ENCODE measurements at places on chromosomes 11 and 22.

DNA sequence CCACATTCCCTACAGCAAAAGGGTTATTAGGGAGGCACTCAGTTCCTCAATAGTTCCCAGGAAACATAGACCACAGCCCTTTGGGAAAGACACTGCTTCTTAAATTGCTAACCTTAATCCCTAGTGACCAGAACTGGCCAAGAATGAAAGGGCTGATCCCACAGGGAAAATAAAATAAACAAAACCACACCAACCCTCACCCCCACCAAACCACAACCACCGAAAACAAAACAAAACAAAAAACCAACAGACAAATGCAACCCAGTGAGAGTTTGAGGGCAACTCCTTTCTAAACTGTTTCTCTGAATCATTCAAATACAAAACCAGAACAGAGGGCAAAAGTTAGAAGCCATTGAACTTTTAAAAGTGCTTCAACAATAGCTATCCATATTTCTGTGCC is 57.2 kb downstream of the NAV2 start:
- DNase-seq, result no peak

DNA sequence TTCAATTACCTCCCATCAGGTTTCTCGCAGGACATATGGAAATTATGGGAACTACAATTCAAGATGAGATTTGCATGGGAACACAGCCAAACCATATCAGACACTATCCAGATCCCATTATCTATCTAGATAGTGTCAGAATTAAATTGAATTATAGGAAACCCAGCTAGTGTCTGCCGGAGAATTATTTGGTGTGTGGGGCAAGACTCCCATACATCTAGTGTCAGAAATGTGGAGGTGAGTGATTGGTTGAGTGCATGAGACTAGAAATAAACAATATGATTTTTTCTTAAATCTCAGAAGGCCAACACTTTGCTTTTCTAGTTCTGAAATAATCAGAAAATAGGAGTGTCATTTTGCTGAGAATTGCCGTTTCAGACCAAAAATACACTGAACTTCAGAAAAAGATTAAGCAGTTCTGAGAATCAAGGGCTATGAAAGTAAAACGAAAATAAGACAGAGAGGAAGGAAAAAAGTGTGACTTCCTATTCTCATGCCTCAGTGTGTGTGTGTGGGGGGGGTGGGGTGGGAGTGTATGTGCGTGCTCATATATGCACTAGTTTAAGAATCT is 21.3 kb downstream of the CASP12 start:
- no peak for DNase-seq

DNA sequence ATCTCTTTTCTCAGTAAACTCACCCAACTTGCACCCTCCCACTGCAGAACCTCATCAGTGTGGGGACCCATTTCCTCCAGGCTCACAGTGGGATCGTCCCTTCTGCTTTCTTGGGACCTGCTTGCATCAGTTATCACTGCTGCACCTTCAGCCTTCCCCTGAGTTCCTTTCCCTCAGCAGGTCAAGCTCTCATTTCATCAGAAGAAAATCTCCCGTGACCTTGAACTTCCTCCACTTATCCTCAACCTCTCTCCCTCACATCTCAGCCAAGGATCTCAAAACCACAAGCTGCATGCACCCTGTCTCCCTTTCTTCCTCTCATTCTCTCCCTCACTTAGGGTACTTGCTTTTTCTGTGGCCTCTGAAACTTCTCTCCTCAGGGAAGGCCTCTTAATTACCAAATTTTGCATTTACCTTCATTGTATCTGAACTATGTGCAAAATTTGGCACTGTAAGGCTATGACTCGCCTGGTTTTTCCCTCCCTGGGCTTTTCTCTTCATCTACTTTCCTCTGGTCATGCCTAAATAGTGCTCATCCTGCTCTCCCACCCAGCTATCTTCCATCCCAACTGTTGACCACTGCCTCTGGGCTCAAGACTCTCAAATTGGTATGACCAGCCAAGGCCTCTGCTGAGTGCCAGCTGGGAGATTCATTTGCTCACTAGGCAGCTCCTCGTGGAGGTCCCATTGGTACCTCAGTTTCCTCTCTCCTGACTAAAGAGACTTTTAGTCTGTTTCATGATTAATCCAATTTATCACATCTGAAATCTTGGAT is 2.7 kb upstream of the RCE1 start:
- DNase-seq, result no peak

- DNase-seq, result no peak
Measured at GRCh38 chr11:20668131-20668809, 1.1 kb upstream of the NELL1 start.

GRCh38 chr11:86264649-86265048 is 20.1 kb downstream of the EED start:
- DNase-seq, result no peak

DNA sequence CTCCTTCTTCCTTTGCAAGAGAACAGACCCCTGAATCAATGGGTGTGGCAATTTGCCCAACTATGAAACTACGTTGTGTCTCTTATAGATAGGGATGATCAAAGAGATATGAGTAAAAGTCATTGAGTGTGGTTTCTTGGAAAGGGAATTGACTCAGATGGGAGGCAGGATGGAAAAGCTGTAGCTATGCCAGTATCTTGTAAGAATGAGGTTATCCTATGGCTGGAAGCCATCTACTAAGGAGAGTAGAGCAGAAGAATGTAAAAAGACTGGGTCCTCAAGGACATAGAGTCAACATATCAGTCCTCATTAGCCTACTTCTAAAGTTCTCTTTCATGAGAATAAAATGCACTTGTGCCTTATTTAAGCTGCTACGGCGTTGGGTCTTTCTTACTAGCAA is 78.9 kb upstream of the POU2AF2 start:
- DNase-seq, result no peak

DNA sequence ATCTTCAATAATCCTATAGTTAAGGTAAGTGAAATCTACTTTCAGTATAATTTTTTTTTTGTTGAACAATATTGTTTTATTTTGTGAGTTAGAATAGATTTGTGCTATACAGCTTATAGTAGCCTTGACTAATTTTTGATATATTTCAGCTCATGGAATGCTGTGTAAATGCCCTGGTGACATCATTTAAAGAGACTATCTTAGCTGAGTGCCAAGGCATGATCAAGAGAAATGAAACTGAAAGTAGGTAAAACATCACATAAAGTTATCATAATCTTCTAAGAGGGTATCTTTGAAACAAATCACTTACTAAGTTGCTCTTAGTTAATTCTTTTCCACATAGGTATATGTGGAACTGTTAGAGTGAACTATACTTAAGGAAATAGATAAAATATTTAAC is 51.4 kb upstream of the ACAT1 start:
- DNase-seq, result no peak
